ENCODE measurements at places on chromosomes 11 and 22.

DNA sequence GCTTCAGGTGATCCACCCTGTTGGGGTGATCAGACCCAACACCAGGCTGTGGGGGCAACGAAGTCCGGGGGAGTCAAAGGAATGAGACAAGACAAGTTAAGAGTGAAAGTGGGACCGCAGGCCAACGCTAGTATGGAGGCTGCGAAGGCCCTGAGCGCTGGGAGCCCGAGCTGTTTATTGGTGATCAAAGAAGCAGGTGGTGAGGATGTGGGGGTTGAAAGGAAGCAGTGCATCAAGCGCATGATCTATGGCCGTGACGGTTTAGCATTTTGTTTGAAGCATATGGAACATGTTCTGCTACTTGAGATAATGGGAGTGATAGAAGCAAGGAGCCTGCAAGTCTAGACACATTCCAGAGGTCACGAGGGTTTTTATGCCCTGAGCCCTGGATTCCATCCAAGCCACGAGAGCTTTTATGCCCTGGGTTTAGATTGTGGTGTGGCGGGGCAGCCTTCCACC is 49.5 kb downstream of the MCHR1 start:
- DNase-seq: peak; percentile 72

- DNase-seq: no peak
Measured at GRCh38 chr11:131681920-131682319, 311.5 kb downstream of the NTM start.

- no peak for DNase-seq
Measured at GRCh38 chr11:104152941-104153505, 10.9 kb downstream of the PDGFD start.

- no peak for DNase-seq
Measured at GRCh38 chr22:42608823-42609361, 5.8 kb downstream of the POLDIP3 start.

DNA sequence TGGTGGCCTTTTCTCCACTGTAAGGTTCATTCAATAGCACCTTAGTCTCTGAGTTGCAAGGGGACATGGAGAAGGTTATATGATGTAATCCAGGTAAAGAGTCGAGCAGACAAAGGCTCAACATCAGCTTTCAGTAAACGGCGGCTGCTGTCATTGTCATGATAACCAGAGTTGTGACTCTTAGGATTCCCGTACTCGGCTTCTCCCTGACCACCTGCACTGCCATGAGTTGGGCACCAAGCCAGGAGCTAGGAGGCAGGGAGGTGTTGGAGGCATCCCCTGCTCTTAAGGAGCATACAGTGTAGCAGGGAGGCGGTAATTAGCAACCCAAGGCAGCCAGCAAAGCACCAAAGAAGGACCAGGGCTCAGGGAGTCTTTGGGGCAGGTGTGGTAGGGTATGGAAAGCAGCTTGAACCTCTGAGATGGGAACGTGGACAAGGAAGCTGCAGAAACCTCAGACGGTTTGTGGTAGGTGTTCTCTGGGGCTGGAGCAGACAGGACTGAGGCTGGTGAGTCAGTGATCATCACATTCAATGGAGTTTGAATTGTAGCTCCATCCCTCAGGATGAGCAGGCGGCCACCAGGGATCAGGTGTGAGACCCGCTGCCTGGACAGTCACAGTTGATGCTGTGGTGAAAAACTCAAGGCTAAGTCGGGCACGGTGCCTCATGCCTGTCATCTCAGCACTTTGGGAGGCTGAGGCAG is 31.7 kb downstream of the LIF start:
- DNase-seq: peak; percentile 59

- no peak for DNase-seq
Measured at GRCh38 chr22:24443668-24444067, 16.3 kb downstream of the ADORA2A start.

DNA sequence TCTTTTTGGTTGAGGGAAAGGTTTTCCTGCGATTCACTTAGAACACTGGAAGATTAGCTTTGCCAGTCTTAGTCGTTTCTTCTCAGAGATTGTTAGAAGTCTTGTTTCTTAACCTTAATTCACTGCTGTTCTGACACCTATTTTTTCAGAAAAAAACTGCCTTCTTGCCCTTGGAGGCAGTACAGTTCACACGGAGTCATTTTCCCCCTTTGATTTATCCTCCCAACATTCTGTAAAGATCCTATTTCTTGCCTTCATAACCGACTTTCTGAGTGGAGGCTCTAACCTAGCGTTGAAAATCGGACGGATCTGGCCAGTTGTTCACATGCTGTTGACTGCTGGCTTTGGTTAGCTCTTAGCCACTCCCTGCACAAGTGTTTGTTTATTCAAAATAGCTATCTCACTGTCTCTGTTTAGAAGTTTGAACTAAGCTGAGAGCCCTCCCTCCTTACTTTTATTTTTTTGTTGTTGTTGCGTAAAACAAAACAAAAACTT is 737 bp downstream of the BCL2L13 start:
- DNase-seq: no peak

- DNase-seq: no peak
Measured at GRCh38 chr11:68818181-68818580, 23.5 kb downstream of the CPT1A start.

GRCh38 chr11:83571302-83571701 is 285.1 kb upstream of the CCDC90B start:
- no peak for DNase-seq

GRCh38 chr11:84990141-84990540 is 637.0 kb downstream of the DLG2 start:
- no peak for DNase-seq

DNA sequence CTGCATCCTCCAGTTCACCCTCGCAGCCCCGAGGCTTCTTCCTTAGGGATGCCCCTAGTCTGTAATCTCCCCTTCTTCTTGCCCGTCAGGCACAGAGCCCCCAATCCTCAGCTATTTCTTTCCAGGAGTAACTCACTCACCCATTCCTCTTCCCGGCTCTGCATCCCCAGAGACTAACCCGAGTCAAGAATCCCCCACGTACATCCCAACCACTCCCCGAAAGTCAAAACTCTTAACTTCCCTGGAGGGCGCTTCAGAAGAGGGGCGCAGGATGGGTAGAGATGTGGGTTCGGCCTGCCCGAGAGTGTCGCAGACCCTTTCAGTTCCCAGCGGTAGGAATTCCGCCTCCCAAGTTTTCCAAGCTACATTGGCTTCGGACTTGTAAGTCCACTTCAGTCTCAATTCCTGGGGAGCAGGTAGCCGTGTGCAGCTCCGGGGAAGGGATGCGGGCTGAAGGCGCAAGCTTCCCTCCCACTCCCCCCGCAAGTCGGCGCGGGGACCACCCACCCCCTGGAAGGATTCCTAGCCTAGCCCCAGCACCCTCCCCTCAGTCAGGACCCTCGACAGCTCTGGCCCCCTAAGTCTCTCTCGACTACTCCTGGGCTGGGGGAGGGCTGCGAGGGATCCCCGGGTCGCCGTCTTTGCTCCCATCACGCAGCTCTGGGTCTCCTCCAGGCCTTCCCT is 871 bp downstream of the BDNF start:
- no peak for DNase-seq

GRCh38 chr11:636511-637332 is at the start of gene DRD4:
Gene DRD4 (plus strand): TSS chr11:637269. CDS start chr11:637305, 36 bp downstream.
- DNase-seq: no peak

- peak; percentile 91 for DNase-seq
Measured at GRCh38 chr11:18720808-18721560, 5.0 kb downstream of the IGSF22 start.

DNA sequence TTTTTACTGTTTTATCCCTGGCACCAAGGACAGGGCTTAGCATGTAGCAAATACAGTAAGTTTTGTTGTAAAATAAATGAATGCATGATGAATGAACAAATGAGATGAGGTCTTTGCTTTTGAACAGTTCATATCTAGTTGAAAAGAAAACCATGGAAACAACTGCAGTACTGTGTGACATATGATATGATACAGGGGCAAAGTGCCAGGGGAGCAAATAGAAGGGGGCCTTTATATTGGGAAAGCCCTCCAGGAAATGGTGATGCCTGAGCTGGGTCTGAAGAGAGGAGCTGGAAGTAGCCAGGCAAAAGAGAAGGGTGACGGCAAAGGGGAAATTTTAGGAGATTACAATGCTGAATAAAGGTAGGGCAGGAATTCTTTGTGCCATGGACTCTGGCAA is 63.8 kb upstream of the UCP3 start:
- DNase-seq: peak; percentile 61

DNA sequence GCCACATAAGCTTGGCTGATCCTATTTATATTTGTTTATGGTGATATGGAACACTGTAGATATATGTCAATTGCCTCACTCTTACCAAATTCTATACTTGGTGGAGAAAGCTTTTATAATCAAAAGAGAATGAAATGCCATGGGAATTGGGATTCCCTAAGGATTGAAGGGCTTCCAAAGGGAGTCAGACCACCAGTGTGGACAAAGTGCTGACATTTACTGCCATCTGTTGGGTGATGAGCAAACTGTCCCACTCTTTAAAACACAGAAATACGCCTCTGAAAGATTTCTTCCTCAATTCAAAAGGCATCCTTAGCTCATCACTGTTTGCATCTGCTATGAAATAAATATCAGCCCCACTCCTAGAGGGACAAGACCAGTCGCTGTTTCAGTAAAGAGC is 7.1 kb downstream of the SLC1A2 start:
- DNase-seq: peak; percentile 5

DNA sequence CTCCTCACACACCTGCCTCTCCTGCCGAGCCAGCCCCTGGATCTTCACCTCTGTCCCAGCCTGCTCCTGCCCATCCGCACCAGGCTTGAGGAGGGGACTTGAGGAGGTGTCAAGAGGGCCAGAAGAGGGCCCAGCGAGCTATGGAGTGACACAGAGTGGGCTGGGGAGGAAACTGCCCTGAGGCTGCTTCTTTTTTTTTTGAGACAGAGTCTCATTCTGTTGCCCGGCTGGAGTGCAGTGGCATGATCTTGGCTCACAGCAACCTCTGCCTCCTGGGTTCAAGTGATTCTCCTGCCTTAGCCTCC is 21.9 kb upstream of the CDON start:
- DNase-seq: no peak

DNA sequence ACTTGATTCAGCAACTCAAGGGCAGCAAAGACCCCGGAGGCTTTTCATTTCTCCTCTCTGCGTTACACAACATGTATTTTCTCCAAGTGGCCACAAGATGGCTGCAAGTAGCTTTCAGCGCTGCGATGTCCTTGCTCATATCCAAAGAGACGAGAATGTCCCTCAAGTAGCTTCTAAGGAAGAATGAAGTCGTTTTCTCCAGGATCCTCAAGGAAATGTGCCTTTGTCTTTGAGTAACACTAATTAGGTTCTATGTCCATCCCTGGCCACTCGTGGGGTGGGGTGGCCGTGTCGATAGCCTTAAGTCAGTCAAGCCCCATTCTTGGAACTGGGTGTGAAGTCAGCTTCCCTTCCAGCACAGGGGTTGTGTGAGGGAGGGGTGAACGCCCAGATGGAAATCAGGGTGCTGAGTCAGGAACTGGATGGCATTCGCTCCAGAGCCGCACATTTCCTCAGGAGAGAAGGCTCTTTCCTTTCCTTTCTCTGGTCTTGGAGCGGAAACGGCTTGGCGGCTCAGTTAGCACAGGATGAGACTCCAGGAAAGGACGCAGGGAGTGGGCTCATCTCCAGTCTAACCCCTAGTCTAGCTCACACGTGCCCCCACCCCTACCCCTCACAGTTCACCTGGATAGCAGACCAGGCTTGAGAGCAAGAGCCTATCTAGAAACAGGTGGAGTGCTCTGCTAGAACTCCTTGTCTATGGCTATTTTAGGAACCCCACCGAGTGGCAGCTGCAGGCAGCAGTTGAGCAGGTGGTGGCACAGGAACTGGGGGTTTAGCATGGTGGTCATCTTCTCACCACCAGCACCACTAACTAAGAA is 44.3 kb downstream of the NNMT start:
- DNase-seq: peak; percentile 65

DNA sequence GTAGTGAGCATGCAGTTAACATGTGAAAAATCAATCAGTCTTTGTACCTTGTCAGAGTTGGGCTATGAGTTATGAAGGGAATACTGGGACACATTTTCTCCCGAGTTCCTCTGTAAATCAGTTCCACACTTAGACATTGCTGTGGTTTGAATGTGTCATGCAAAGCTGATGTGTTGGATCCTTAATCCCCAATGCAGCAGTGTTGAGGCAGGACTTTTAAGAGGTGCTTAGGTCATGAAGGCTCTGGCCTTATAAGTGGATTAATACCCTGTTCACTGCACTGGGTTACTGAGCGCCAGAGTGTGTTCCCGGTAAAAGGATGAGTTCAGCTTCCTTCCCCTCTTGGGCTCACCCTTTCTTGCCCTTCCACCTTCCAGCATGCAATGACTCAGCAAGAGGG is 742.1 kb upstream of the TENM4 start:
- no peak for DNase-seq

DNA sequence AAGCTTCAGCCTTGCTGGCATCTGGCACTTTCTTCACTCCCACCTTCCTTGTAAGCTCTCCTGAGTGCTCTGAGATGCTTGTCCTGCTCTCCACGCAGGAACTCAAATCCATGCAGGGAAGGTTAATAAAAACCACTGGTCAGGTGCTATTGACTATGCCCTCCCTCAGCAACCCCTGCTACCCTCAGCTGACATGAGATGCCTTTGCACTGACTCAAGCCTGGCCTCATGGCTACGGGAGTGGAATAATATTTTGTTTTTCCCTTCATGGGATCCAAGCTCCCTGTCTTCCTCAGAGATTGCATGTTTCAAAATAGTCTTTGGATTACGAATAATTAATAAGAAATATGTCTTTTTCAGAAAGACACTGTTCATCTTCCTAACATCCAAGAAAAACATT is 31.7 kb upstream of the ABCC8 start:
- no peak for DNase-seq

GRCh38 chr11:109859045-109859724 is 234.0 kb upstream of the ZC3H12C start:
- no peak for DNase-seq

GRCh38 chr11:104897891-104898684 is at the start of gene CASP12:
Gene CASP12 (minus strand): TSS chr11:104898460.
- DNase-seq: no peak

- no peak for DNase-seq
Measured at GRCh38 chr11:35116245-35116644, 22.7 kb upstream of the CD44 start.

- DNase-seq: peak; percentile 57
Measured at GRCh38 chr22:44710474-44711240, 8.7 kb downstream of the PRR5 start.

DNA sequence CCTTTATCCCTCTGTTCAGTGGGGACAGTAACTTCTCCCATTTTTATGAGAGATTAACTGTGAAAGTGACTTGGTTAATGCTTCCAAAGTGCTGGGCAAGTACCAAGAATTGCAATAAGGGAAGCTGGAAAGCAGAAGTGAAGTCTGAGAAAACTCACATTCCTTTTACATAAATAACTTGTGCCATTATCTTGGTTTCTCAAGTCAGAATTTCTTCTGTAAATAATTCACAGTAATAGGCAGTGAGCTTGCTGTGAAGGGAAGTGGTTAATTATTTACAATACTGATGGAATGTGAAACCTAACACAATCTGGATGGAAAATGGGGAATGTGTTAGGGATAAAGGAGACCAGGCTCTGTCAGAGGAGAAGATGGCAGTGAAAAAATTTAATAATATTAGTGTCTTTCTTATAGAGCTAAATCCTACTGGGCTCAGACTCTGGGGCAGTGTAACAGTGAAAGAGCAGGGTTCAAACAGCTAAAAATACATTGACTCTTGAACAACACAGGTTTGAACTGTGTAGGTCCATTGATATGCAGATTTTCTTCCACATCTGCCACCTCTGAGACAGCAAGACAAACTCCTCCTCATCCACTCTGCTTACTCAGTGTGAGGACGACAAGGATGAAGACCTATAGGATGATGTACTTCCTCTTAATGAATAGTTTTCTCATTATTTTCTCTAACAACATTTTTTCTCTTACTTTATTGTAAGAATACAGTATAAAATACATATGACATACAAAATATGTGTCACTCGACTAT is 251.5 kb upstream of the ISX start:
- no peak for DNase-seq

Data from NCI-H1105 (cell line).